ENCODE measurements at places on chromosomes 5 and 9.

DNA sequence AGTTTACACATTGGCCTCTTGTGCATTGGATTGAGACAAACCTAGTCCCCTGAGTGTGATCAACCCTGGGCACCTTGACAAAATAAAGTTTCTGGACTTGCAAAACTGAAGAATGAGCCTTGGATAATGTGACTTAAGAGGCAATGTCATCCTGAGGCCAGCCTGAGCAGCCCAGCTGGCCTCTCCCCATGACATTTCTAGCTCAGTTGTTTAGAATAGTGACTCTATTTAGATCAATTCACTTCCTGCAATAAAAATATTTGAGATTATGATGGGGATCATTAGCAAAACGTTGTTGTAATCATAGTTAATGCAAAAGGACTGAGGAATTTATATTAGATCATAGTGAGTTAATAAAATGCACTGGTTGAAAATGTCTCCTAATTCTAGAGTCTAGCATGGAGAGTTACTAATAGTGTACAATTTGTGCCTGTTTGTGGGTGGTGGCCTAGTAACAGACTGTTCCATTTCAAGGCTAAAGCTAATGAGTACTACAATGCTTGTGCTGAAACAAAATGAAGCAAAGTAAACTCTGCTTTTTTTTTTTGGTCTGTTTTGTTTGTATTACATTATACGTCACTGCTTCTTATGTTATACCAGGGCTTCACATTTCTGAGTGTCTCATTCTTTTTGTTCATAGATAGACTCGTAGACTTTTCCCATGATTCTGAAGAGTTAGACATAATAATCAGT lies 10.9 kb upstream of the RHOBTB3 start:
- no peak for DNase-seq

DNA sequence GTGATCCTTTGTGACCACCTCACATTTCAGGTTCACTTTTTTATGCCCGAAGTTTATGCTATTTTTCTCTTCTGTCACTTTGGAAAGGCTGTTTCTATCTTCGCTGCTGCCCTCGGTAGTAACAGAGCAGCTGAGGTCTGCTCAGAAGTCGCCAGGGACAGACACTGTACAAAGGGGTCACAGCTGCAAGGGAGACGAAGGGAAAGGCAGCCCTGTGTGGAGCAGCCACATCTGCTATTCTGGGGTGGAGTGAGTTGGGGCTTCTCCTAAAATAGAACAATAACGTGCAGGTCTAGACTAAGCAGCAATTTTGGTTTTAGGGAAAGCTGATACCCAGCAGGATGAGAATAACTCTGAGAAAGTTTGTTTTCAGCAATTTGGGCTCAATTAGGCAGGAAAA lies 72.5 kb downstream of the ACTL7B start:
- DNase-seq, result no peak

- DNase-seq, result no peak
Observed at GRCh38 chr5:31075981-31076380, 117.5 kb upstream of the CDH6 start.

- no peak for DNase-seq
Observed at GRCh38 chr9:105959531-105959930, 265.2 kb downstream of the TMEM38B start.

DNA sequence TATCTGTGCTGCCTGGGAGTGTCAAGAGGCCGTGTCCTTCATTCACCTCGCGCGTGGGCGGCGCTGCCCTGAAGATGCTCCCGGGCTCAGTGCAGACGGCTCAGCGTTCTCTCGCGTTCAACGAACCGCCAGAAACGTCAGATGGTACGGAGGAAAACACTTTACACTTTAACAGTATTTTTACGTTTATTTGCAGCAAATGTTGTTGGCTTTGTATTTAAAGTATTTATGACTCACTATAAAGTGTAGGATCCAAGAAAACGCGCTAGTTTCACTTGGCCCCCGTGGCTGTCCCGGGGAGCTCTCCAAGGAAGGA lies 544 bp upstream of the ERCC6L2 start:
- DNase-seq, result peak; percentile 72

- no peak for DNase-seq
Observed at GRCh38 chr5:173457482-173457881, 129.3 kb upstream of the STC2 start.

Measured in stimulated activated effector memory CD8-positive, alpha-beta T cell treated with anti-CD3 and anti-CD28 coated beads, Interleukin-12 subunit alpha, Interleukin-12 subunit beta, amount 100 ng/mL, for 72 hours (primary cell).